ENCODE measurements at places on chromosomes 6 and 20.

DNA sequence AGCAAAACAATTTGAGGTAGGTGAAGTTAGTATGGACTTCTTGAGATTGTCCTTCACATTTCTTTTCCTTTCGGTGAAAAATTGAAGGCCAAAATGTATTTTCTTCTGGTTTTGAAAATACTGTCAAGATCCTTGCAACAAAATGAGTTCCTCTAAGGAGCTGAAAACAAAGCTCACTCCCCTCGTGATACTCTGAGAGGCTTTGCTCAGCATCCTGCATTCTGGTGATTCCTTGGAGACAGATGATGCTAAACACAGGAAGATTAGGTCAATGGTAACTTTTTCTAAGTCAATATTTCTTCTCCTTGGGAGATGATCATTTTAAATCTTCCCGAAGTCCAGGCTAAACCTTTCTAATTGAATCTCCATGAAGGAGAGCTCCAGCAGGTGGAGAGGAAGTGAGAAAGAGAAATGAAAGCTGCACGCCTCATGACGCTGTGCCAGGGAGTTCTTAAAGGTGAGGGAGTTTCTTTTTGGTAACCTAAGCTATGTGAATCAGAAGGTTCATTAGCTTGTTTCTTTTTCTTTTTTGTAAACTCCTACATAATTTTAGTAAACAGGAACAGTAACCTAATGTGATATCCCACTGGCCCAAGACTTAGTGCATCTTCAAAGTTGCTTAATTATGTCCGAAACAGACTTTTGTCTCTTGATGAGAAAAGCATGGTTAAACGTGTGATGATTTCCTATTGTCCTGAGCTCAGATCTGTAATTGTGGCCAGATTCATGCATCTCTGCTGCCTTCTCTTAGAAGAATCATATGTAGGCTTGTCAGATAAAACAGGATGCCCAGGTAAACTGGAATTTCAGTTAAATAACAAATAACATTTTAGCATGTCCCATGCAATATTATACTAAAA lies 15.0 kb downstream of the ESR1 start:
- DNase-seq, result no peak

DNA sequence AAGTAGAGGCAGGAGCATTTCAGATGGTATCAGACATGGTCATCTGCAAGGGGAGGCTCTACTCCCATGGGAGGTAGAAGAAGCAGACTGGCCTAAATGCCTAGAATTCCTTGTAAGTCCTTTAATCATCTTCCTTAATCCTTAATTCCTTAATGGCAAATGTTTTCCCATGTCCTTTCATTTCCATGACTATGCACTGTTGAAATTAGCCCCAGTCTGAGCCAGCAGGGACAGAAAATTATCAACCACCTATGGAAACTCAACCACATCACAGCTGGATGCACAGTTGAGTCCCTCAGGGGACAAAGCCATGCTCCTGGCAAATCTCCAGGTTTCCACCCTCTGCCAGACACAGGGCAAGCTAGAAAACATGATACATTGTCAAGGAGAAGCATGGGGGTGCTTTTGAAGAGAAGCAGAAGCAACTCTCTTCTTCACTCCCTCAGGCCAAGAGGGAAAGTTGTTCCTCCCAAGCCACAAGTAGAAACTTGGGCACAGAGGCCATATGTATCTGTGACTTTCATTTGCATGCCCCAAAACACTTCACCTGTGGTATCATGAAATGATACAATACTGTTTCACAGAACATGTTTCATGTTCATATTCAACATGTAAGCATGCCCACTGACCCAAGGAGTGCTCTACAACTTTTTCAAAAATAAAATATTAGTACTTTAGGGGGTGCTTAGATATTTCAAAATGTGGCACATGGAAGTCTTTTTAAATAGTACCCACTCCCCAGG lies 683.6 kb downstream of the KIF16B start:
- DNase-seq, result no peak

GRCh38 chr6:29941471-29941870 lies 861 bp upstream of the HLA-A start:
- no peak for DNase-seq

DNA sequence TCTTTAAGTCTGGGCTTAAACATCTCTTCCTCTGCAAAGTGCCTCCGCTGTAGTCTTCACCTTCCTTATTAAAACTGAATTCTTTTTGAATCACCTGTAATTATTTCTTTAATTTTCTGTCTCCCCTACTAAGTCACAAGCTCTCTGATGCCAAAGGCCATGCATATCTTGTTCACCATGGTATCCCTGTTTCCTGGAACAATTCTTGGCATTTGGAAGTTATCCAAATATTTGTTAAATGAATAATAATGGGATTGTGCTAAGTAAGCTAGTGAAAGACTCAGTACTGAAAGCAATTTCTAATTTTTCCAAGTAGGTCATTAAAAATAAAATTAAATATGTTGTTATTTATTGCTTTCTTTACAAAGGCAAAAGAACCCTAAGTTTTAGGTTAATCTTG lies 12.2 kb downstream of the SNAP91 start:
- DNase-seq, result no peak

DNA sequence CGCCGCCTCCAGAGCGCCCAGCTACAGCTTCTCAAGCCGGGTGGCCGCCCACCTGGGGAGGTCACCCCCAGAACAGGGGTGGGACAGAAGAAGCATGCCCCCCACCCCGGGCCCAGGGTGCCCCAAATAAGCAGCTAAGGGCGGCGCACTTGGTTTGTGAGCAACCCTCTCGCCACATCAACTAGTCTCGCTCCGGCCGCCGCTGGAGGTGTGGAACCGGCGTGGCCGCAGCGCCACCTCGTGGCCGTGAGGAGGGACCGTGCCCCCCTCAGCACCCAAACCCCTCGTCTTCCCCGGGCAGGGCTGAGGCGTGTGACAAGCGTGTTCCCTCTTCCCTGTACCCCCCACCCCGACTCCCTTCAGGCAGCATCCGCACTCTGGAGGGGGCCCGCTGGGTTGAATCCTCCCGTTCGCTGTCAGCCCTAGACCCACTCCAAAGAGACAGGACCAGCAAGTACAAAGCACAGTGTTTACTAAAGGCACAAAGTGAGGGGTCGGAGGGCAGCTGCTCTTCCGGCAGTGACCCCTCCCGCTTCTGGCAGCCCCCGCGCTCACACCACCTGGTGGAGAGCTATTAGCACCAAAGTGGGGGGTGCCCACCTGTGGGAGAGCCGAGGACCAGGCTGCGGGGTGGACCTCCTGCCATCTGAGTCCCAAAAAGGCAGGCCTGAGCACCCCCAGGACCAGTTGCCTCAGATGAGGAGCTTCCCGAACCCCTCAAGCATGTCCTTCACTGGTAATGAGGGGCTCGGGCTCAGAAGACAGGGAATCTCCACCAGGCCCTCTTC lies 45.4 kb downstream of the MDFI start:
- DNase-seq, result no peak

- DNase-seq, result no peak
Measured at GRCh38 chr20:33377366-33377765, 24.0 kb downstream of the CDK5RAP1 start.

GRCh38 chr6:129130959-129131681 lies 248.2 kb downstream of the LAMA2 start:
- no peak for DNase-seq

DNA sequence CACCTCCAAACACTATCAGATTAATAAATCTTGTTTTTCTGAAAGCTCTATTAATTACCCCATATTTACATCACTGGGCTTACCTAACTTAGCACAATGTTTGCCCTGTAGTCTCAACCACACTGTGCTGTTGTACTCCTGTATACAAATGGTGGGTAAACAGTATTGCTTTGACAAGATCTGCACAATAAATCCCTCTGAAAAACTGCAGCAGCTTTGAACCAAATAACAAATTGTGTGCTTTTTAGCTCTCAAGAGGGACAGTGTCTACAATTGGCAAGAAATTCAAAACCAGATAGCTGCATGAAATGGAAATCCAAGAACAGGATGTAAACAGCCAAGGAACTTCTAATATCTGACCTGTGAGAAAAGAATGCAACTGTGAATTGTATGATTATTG lies 10.4 kb downstream of the KIF6 start:
- DNase-seq, result no peak

- no peak for DNase-seq
Measured at GRCh38 chr6:169266746-169267591, 13.3 kb upstream of the THBS2 start.

GRCh38 chr6:66699385-66699784 lies 992.4 kb upstream of the EYS start:
- DNase-seq, result no peak

- DNase-seq, result no peak
Measured at GRCh38 chr20:719068-719467, 43.5 kb upstream of the SCRT2 start.

DNA sequence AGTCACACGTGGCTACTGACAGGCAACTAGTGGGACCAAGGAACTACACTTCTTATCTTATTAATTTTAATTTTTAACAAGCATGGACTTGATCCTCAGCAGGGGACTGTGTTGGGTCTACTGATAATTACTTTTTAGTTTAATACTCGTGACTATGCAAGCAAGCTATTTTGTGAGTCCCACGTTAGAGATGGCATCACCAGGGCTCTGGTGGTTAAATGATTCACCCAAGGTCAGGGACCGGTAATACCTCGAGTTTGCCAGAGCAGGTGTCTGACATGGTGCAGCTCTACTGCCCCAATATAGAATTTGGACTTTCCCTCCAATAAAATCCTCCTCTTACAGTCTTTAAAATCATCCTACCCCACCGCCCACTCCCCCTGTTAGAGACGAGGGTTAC lies 98.6 kb upstream of the RIN2 start:
- no peak for DNase-seq

GRCh38 chr6:18214003-18214402 lies 50.3 kb downstream of the DEK start:
- no peak for DNase-seq

GRCh38 chr20:12966468-12967085 lies 42.2 kb upstream of the SPTLC3 start:
- no peak for DNase-seq

DNA sequence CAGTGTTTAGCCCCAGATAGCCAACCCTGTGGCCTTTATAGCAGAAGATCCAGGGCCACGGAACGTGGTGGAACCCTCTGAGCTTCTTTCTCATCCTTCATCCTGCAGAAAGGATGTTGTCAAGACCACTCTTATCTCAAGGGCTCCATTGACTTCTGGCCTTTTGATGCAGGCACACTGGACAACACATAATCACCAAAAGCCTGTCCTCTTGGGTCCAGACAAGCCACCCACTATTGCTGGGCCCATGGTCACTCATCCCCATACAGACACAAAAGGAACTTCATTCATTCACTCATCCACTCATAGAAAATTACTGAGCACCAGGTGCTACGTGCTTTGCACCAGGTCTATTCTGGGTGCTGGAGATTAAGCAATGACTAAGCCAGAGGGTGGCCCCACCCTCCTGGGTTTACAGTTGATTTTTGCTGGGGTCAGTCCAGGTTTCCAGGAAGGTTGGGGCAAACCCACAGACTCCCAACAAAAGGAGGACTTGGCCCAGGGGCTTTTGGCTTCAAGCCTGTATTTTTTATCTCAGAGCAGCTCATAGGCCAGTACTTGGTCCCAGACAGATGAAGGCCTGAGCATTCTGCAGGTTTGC lies 2.4 kb downstream of the CST8 start:
- no peak for DNase-seq

GRCh38 chr20:49394264-49394663 lies 88.2 kb downstream of the KCNB1 start:
- DNase-seq, result no peak

DNA sequence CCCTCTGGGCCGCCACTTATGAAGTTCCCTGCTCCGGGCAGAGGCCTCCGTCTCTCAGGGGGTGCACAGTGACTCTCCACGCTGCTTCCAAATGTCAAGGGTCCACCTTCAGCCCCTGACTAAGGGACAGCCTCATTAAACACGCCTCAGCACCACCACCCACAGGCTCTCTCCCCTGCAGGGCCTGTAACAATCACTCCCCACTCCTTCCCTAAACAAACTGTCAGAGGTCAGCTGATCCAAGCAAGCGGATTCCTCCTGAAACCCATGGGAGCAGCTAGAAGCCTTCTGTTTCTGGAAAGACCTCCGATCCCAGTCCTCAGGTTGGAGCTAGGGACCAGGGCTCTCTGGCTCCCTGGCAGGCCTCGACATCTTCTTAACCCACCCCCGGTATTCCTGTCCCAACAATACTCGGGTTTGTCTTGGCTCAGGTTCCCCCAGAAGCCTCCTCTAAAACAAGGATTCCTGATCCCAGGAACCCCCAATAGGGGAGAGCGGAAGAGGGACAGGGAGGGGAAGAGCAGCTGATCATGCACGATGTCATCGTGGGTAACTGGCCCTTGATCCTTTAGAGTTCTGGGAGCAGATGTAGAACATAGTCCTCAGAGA lies 181.0 kb downstream of the ZNF217 start:
- DNase-seq, result no peak

- DNase-seq, result no peak
Measured at GRCh38 chr20:33159713-33160112, 8.2 kb upstream of the BPIFA2 start.

- DNase-seq, result no peak
Measured at GRCh38 chr20:48405909-48406308, 421.9 kb downstream of the PREX1 start.

DNA sequence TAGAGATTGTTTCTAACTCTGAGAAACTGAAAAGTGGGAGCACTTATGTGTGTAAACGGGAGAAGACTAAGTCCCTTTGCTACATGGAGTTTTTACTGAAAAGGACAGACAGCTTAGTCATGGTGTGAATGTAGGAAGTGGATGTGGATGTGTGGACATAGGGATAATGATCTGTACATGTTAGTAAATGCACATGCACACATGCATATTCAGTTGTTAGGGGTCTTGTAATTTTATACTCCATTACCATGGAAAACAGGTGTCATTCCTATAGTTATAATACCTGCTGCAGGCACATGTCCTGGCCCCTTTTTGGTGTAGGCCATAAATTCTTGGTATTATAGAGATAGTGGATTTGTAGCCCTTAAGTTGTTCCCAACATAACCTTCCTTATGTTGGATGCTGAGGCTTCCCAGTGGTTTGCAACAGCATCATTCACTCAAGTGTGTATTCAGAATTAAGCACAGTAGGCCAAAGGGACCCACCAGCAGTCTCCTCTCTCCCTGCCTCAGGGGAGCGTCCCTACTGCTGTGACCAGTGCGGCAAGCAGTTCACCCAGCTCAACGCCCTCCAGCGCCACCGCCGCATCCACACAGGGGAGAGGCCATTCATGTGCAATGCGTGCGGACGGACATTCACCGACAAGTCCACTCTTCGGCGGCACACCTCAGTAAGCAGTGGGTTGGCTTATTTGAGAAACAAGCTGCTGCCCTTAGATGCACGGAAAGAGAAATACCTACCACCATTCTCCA lies 7.3 kb downstream of the GZF1 start:
- no peak for DNase-seq

DNA sequence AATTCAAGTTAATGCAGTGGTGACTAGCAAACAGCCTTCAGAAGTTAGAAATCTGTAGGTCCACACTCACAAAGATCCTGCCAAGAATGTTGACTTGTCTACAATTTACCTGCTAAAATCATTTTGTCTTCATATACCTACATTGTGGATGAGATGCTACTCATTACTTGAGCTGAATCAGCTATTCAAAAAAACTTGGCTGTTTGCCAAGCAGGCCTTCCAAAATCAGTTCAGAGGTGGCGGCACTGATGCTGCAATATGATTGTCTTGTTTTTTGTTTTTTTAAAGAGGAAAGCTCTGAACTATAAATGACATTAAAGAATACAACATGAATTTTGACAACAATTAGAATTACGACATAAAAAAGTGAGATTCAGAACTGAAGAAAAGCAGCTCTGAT lies 354.7 kb upstream of the KHDRBS2 start:
- no peak for DNase-seq

- DNase-seq, result no peak
Measured at GRCh38 chr6:27839626-27840475, 72.3 kb downstream of the OR2B2 start.
